ENCODE measurements at places on chromosomes 3 and 15.

DNA sequence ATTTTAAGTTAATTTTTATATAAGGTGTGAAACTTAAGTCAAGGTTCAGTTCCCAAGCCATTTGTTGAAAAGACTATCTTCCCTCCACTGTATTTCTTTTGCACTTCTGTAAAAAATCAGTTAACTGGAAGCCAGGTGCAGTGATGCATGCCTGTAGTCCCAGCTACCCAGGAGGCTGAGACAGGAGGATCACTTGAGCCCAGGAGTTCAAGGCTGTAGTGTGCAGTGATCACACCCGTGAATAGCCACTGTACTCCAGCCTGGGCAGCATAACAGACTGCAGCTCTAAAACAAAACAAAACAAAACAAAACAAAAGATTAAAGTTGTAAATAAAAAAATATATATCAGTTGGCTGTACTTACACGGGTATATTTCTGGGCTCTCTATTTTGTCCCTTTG is 33.1 kb upstream of the SEC22A start:
- DNase-seq, result no peak

DNA sequence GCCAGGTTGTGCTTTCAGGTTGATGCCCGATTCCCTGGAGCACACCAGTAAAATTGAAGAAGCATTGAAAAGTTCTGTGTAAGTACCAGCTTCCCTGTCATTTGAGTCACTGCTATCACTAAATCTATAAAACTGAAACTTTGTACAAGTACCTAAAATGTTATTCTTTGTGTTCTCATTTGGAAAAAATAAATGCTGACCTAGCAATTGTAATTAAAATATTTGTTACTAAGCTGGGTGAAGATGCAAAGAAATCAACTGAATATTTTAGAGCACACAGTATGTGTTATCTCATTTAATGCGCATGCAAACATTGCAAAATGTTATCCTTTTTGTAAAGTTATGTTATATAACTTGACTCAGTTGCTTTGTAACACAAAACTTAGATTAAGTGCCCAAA is 733.7 kb downstream of the TBL1XR1 start:
- DNase-seq, result no peak

GRCh38 chr3:173624086-173624485 is 226.5 kb downstream of the NLGN1 start:
- no peak for DNase-seq

- DNase-seq, result no peak
These were observed 8.5 kb upstream of the SLC25A36 start for GRCh38 chr3:140933109-140933508.

DNA sequence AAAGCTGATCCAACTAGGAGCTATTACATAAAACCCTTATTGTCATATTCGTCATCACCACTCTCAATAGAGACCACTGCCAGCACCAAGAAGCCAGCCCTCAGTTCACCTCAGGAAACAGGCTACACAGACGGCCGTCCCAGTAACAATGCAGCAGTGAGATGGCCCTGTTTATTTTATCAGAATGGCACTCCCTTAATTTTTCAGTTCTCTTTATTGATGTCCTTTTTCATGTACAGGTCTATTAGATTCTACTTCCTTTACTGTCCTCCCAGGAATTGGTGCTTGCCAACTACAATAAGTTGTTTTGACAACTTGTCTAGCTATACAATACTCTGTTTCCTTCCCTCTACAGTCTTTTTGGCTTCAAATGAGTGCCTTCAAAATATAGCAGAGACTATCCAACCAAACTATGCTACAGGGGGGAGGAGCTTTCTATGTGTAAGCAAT is 272.5 kb downstream of the ZBTB20 start:
- DNase-seq, result no peak

DNA sequence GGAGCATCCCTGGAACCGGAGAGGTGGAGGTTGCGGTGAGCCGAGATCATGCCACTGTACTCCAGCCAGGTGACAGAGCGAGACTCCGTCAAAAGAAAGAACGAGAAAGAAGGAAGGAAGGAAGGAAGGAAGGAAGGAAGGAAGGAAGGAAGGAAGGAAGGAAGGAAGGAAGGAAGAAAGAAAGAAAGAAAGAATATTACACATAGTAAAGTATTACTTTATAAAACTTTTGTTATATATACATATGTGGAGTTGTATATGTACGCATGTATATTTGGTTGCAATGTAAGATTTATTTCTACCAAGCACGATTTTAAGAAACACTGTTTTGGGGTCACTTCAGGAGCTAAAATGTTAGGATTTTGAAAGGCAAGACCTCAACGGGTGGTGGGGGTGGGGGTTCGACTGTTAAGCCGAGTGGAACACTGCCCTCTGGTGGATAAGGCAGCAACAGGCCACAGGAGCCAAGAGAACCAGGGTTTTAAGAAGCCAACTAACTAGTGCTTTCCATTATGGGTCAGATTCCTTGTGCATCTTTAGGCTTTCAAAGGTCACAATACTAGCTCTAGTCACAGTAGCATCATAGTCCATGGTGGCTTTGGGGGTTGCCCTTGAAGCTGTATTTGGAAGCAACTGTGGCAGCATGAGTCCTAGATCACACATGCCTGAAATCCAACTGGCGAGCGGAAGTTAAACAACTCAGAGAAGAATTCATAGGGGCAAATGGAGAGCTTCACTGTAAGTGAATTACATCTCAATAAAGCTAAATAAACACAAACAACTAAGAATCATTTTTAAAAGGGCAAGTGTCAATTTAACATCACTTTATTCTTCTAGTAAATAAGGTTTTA is 22.5 kb downstream of the GLB1 start:
- DNase-seq, result peak; percentile 69

- DNase-seq, result no peak
These were observed 43.0 kb downstream of the FBN1 start for GRCh38 chr15:48602358-48603122.

GRCh38 chr15:83081256-83082014 is 14.4 kb upstream of the BTBD1 start:
- DNase-seq, result no peak

- peak; percentile 52 for DNase-seq
These were observed 33.9 kb downstream of the MYO5C start for GRCh38 chr15:52261498-52262242.

- no peak for DNase-seq
These were observed 30.0 kb downstream of the CHD2 start for GRCh38 chr15:92930054-92930621.
